ENCODE measurements at places on chromosomes 16 and 17. TPM values are rescaled to one million over a fixed set of nuclear protein-coding genes. Genes with fewer than 3 reads are reported as not detected.

- no peaks in the 10 kb centered on the region for H3K4me1 ChIP-seq
- H3K27ac ChIP-seq: no peak overlapping the region
- no peak overlapping the region for H3K4me3 ChIP-seq
Observed at GRCh38 chr17:18961634-18962493, 9.9 kb downstream of the SLC5A10 start.

DNA sequence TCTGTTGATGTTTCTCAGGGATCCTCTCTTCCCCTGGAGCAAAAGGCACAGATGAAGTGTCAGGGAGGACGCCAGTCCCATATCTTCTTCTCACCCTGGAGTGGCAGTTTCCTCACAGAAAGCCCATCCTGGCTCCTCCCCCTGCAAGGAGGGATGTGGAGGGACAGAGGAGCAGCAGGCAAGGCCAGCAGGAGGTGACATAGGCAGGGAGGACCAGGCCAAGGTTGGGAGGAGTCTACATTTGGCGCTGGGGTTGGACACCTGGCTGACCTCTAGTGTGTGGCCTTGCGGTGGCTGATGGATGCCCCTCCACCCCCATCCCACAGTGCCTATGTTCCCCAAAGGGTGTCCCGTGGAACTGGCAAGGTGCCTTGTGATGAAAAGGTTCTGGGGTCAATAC, 125.4 kb downstream of the SEC14L1 start:
- no peaks in the 10 kb centered on the region for H3K27me3 ChIP-seq
- H3K4me3 ChIP-seq: no peak overlapping the region
- no peaks in the 10 kb centered on the region for H3K4me1 ChIP-seq
- DNase-seq: no peak

DNA sequence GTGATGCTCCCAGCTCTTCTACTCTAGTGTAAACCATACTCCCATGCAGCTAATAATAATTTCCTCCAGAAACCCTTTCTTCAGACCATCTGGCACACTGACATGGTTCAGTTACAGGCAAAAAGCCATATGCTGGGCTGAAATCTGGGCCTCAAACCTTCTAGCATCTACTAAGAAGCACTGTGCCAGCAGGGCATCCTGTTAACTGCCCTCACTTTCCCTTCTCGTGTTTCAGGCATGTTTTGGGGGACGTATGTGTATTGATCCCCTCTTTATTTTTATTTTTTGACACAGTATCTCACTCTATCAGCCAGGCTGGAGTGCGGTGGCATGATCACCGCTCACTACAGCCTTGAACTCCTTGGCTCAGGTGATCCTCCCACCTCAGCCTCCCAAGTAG, 33.3 kb downstream of the STAT5A start:
- H3K27ac ChIP-seq: no peak overlapping the region
- no peaks in the 10 kb centered on the region for H3K4me1 ChIP-seq
- no peak for DNase-seq
- H3K4me3 ChIP-seq: no peak overlapping the region

- no peaks in the 10 kb centered on the region for H3K36me3 ChIP-seq
- no peak overlapping the region for H3K27ac ChIP-seq
- H3K27me3 ChIP-seq: no peaks in the 10 kb centered on the region
Observed at GRCh38 chr17:82587234-82588086, 60.8 kb downstream of the WDR45B start.

DNA sequence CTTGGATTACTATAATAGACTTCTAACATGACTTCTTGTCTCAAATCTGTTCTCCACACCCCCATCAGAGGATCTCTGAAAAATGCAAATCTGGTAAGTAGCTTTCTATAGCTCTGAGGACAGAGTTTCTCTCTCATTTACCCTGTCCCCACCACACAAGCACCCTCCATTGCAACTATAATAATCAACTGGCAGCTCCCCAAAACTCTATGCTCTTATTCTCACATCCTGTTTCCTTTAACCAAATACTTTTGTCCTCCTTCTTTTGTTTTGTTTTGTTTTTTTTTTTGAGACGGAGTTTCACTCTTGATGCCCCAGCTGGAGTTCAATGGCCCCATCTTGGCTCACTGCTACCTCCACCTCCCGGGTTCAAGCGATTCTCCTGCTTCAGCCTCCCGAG, 73.4 kb downstream of the HELZ start:
- no peak for DNase-seq
- H3K27me3 ChIP-seq: no peaks in the 10 kb centered on the region
- H3K4me3 ChIP-seq: no peak overlapping the region
- peaks cover 1% of the 10 kb centered on the region for H3K4me1 ChIP-seq

GRCh38 chr17:42868338-42868737, 17.3 kb downstream of the AOC3 start:
- DNase-seq: no peak
- no peaks in the 10 kb centered on the region for H3K27me3 ChIP-seq
- no peak overlapping the region for H3K27ac ChIP-seq
- no peaks in the 10 kb centered on the region for H3K36me3 ChIP-seq
- no peak overlapping the region for H3K4me3 ChIP-seq
- H3K4me1 ChIP-seq: no peaks in the 10 kb centered on the region

GRCh38 chr16:68426347-68426652, 22.0 kb downstream of the SMPD3 start:
- no peaks in the 10 kb centered on the region for H3K36me3 ChIP-seq
- no peaks in the 10 kb centered on the region for H3K27me3 ChIP-seq
- H3K4me3 ChIP-seq: no peak overlapping the region
- no peak for DNase-seq

DNA sequence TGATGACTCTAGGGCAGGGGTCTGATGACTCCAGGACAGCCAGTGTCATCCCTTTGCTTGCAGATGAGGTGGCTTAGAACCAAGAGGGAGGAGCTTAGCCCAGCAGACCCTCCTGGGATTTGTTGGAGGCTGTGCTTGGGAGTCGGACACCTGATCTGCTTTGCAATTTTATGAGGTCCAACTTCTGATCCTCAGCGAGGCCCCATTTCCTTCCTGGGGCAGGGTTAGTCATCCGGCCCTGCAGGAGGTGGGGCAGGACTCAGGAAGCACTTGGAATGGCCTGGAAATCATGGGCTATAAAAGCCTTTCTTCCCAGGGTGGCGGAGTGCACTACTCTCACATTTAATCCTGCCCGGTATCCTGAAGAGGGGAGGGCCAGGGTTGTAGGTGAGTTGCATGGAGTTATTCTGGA, 168.5 kb downstream of the MSI2 start:
- no peaks in the 10 kb centered on the region for H3K36me3 ChIP-seq
- H3K27me3 ChIP-seq: no peaks in the 10 kb centered on the region
- no peaks in the 10 kb centered on the region for H3K4me1 ChIP-seq
- no peak overlapping the region for H3K27ac ChIP-seq

DNA sequence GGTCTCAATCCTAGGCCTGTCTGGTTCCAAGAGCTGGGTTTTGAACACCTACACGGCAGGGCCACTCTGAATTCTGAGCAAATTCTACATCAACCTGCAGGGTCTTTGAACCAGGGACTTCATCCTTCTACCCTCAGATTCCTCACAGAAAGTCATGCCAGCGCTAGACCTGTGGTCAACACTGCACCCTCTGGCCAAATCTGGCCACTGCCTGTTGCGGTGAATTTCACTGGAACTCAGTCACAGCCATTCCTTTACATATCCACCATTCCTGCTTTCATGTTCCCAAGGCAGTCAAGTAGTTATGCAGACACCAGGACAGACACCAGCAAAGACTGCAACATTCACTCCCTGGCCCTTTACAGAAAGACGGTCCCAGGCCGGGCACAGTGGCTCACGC, 144.6 kb downstream of the C16orf95 start:
- H3K4me1 ChIP-seq: no peaks in the 10 kb centered on the region
- H3K4me3 ChIP-seq: no peak overlapping the region
- H3K27me3 ChIP-seq: no peaks in the 10 kb centered on the region
- H3K36me3 ChIP-seq: no peaks in the 10 kb centered on the region

DNA sequence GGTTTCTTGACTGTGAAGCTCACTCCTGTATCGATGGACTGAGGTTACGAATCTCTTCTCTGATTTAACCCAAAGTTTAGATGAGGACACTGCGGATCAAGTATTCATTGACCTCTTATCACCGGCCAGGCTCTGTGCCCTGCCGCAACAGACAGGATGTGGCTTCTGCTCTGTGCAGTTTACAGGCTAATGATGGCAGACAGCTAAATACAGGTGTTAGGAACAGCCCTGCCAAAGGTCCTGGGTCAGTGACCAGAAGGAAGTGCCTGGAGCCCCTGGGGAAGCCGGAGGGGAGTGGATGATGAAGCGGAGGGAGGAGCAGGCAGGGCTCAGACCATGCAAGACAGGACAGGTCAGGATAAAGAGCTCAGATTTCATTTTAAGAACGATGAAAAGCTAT, 44.4 kb downstream of the HAPSTR1 start:
- no peak for DNase-seq
- H3K27me3 ChIP-seq: no peaks in the 10 kb centered on the region
- H3K4me1 ChIP-seq: no peaks in the 10 kb centered on the region
- H3K4me3 ChIP-seq: no peak overlapping the region

DNA sequence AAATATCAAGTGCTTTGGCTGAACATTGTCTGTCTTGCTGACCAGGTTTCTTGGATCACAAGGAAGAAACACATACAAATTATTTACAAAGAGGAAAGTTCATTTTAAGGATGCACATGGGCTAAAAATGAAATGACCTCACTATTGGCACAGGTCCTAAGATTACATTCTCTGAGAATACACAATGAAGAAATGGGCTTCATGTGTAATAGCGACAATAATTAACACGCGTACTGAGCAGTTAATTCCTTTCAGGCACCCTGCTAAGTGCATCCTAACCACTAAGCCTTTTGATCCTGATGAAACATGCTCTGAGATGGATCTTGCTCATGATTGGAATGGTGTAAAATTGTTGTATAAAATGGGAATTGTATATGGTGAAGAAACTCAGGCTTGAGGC, 429.0 kb downstream of the HS3ST4 start:
- no peaks in the 10 kb centered on the region for H3K36me3 ChIP-seq
- H3K27me3 ChIP-seq: no peaks in the 10 kb centered on the region
- H3K4me3 ChIP-seq: no peak overlapping the region

GRCh38 chr16:51410125-51410524, 259.1 kb upstream of the SALL1 start:
- H3K4me3 ChIP-seq: no peak overlapping the region
- no peak overlapping the region for H3K27ac ChIP-seq
- peaks cover 1% of the 10 kb centered on the region for H3K27me3 ChIP-seq
- H3K36me3 ChIP-seq: no peaks in the 10 kb centered on the region
- DNase-seq: no peak

GRCh38 chr16:46949241-46949892, 24.1 kb downstream of the DNAJA2 start:
- no peak for DNase-seq
- no peak overlapping the region for H3K4me3 ChIP-seq
- H3K4me1 ChIP-seq: no peaks in the 10 kb centered on the region
- H3K27ac ChIP-seq: no peak overlapping the region
- H3K36me3 ChIP-seq: no peaks in the 10 kb centered on the region

PRKCA gene
- 11.9 TPM for total RNA-seq

Measured in aorta (tissue), 5 donors.